Fibroblast of the aortic adventitia (primary cell): ENCODE measurements at places on chromosomes 12 and 14.

GRCh38 chr12:54191550-54192022, 2.8 kb upstream of the SMUG1 start:
- peak; percentile 87 for DNase-seq

GRCh38 chr14:62206456-62206855, 444.2 kb downstream of the SNAPC1 start:
- DNase-seq, result peak; percentile 55

- DNase-seq, result peak; percentile 18
These were observed 15.0 kb downstream of the CEP128 start for GRCh38 chr14:80926397-80927082.

DNA sequence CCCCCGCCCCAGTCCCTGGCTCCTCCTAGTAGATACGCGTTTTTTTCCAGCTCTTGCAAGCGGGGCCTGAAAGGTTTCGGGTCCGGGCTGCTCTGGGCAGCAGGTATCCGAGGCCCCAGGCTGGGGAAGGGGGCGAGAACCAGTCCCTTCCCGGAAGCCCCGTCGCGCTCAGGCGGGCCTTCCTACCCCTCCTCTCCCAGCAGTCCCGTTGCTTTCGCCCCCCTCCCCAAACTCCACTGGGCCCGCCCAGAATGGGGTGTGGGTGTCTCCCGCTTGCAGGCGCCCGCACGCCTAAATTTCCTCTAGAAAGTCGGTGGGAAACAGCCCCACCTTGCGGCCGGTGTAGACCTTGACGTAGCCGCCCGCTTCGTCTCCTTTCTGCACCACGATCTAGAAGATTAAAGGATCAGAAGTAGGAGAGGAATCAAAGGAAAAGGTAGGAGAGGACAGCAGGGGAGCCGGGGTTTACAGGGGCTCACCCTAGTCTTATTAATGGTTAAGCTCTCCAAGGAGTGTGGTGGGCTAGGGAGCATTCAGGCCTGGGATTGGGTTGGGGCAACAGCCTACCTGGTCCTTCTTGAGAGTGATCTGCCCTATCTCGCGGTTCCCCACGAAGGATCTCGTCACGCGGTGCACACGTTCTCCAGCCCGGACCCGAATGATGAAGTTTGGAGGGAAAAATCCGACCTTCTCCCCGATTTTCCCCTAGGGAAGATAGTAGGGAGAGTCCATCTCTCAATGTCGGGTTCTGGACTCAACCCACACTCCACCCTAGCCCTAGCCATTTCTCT, 7.3 kb downstream of the STAC3 start:
- DNase-seq, result peak; percentile 72

DNA sequence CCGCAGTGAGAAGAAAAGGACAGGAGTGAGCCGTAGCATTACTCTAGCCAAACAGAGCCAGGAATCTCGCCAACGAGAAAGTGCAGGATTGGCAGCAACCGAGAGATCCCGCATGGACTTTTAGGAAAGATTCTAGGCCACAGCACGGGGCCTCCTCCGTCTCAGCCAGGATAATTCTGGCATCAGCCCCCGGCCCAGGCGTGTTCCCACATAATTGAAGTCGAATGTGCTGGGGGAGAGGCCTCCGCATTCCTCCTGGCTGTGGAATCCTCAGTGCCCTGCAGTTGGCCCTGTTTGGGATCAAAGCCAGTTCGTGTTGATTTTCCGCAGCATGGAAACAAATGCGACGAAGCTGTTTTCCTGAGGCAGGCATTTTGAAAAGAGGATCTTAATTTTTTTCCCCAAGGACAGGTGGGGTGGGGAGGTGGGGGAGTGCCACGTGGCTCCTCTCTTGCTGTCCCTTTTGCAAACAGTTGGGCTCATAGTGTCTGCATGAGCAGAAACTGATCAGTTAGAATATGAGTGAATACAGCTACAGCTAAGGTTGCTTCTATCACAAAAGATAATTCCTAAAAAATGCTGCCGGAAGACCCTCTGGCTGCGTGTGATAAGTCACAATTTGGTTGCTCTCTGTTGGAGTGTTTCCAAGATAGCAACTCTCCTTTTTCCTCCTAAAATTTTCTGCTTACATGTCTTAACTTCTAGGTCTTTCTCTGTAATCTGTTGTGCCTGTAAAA, 37.3 kb upstream of the ATXN2 start:
- peak; percentile 87 for DNase-seq

- peak; percentile 65 for DNase-seq
These were observed 86.9 kb downstream of the BCAT1 start for GRCh38 chr12:24861766-24862540.

- DNase-seq, result peak; percentile 70
These were observed 36.2 kb downstream of the PRMT8 start for GRCh38 chr12:3527181-3527580.

GRCh38 chr12:69658203-69658602, 40.9 kb downstream of the BEST3 start:
- no peak for DNase-seq

- peak; percentile 72 for DNase-seq
These were observed 182.4 kb downstream of the EGLN3 start for GRCh38 chr14:33768458-33768830.

- peak; percentile 18 for DNase-seq
These were observed 72.3 kb upstream of the TMEM263 start for GRCh38 chr12:106883426-106883825.

DNA sequence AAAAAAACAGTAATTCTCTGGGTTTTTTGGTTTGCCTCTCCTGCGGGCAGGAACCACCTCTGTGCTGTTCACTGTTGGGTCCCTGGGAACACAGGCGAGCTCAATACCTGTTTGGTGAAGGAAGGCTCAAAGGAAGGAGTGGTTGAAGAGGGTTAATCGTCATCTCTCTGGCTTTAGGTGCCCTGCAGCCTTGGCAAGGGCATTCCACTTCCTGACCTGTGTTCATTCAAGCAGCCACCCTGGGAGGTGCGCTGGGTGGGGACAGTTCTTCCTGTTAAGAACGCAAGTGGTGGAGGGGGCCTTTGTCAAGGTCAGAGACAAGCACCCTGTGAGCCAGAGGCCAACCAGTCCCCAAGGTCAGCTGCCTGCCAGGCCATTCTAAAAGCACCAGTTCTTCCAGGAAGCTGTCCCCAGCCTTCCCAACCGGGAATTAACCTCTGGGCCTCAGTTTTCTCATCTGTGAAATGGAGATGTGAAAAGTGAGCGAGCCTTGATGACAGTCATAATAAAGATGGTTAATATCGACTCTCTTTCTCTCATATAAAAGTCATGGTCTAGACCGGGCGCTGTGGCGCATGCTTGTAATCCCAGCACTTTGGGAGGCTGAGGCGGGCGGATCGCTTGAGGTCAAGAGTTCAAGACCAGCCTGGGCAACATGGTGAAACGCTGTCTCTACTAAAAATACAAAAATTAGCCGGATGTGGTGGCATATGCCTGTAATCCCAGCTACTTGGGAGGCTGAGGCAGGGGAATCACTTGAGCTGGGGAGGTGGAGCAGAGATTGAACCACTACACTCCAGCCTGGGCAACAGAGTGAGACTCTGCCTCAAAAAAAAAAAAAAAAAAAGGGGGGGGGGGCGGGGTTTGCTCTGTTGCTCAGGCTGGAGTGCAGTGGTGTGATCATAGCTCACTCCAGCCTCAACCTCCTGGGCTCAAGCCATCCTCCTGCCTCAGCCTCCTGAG, 6.1 kb downstream of the RHOF start:
- no peak for DNase-seq

- no peak for DNase-seq
These were observed 11.9 kb upstream of the PUS1 start for GRCh38 chr12:131917139-131917710.

- no peak for DNase-seq
These were observed 110.0 kb downstream of the ATP23 start for GRCh38 chr12:58051378-58051777.

- no peak for DNase-seq
These were observed 74.3 kb upstream of the ARID2 start for GRCh38 chr12:45655186-45655585.

- peak; percentile 97 for DNase-seq
These were observed 13.0 kb downstream of the PLEKHG6 start for GRCh38 chr12:6323340-6323994.

DNA sequence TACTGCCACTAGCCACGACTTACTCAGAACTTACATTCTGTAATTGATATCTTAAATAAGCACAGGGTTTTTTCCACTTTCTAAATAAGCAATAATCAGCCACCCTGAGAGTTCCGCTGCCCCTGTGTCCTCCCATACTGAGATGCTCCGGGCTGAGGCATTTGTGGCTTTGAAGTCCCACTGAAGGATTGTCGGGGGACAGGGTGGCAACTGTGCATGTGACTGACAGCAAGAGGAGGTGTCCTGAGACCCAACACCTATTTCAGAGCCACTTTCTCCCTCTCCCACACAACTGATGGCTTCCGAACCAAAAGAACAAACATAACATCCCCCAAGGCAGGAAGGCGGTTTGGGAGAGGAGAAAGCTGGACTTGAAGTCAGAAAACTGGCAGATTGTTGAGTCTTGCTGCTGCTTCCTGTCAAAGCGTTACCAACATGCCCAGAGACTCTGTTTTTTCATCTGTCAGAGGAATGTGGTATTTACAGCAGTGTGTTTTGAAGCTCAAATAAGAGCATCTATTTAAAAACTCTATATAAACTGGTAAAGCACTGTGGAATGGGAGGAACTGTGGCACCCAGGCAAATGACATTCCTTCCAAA, 157.9 kb upstream of the FKBP4 start:
- DNase-seq, result no peak

- DNase-seq, result no peak
These were observed 16.8 kb downstream of the EML1 start for GRCh38 chr14:99809859-99810558.

GRCh38 chr12:80925983-80926382, 11.8 kb downstream of the LIN7A start:
- DNase-seq, result no peak

- peak; percentile 29 for DNase-seq
These were observed 100.1 kb downstream of the SCARB1 start for GRCh38 chr12:124763594-124763979.

GRCh38 chr12:6288235-6288634, 22.2 kb upstream of the PLEKHG6 start:
- DNase-seq, result peak; percentile 59

- DNase-seq, result no peak
These were observed 199.8 kb downstream of the RBM19 start for GRCh38 chr12:113766131-113766878.

DNA sequence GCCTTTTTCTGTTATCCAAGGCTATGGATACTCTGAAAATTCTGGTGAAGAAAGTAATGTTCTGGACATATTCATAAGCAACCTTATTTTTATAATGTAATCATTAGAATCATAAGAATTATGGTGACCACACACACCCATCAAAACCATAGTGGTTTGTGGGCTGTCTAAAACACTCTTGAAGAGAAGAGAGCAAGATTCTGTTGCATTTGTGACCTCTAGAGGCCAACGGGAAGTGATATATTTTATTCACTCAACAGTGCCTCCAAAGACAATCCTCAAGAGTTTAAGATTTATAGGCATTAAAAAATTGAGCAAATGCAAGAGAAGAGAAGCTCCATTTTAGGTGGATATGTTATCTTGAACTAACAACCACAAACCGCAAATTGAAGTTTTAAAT, 68.5 kb upstream of the LGR5 start:
- peak; percentile 65 for DNase-seq

DNA sequence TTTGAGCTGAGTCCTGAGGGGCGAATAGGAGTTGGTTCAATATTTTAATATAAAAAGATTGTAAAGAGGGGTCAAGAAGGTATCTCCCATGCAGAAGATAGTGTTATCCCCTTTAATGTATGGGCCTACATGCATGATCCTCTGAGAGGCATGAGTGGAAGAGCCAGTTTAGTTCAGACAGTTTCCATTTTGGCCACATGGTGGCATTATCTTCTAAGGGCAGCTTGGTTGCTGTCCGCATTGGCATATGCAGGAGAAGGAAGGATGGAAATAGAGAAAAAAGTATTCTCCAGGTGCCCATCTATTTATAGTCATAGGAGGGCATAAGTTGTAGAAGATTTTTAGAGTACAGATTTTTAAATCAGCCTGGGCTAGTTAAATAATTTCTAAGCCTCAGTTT, 5.4 kb downstream of the SAMD4A start:
- DNase-seq, result peak; percentile 28

- DNase-seq, result no peak
These were observed 163.7 kb downstream of the BMP4 start for GRCh38 chr14:53792909-53793308.

DNA sequence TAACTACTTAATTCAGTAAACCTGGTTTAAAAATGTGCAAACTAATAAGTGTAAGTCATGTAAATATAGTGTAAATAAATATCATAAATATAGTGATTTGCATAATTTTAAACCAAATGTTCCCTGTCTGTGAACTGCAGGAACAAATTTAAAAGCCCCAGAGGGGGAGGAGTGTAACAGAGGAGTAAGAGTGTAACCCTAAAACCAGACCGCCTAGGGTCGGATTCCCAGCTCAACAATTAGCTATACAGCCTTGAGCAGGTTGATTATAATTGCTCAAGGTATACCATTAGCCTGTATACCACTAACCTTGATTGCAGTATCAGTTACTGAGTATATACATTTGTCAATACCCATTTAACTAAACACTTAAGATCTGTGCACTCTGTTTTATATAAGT, 218.4 kb downstream of the ADAMTS20 start:
- no peak for DNase-seq

DNA sequence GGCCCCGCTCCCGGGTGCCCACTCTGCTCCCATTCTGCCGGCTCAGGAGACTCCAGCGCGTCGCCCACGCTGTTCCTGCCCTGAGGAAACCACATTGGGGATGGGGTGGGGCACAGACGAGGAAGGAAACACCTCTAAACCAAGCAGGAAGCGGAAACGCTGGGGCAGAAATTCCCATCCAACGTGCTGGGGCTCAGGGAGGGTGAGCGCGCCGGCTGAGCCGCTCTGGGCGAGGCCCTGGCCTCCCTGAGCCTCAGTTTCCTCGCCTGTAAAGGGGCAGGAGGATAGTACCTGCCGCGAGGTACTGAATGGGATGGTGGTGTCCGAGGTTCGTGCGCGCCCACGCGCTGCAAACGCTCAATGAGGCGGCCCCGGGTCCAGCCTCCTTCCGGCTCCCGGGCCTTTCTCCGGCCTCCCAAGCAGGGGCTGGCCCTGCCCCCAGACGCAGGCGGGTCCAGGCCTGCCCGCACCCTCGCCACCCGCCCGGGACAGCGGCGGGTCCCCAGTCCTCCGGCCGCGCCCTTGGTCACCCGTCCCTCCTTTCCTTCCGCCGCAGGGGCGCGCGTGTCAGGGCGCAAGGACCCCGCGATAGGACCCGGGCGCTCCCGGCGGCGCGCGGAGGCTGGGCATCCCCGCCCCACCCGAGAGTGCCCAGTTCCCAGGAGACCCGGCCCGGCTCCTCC, 673 bp downstream of the BEGAIN start:
- DNase-seq, result no peak
